H1 (cell line): ENCODE measurements at places on chromosomes 6 and 20. TPM values are rescaled to one million over a fixed set of nuclear protein-coding genes. Genes with fewer than 3 reads are reported as not detected.

UNC5CL gene
- 1.7 and 2.3 TPM in 2 replicates for polyA plus RNA-seq

GNAS-AS1 gene
- 4.7 and 5.4 TPM in 2 replicates for polyA plus RNA-seq

SOBP gene
- 0.45 and 0.55 TPM in 2 replicates for polyA plus RNA-seq

CLVS2 gene
- 0.20 and 0.30 TPM in 2 replicates for polyA plus RNA-seq

PCMT1 gene
- 76.2 and 84.3 TPM in 2 replicates for polyA plus RNA-seq

SLC2A10 gene
- 9.0 and 11.9 TPM in 2 replicates for polyA plus RNA-seq

HLA-DRA gene
- polyA plus RNA-seq: 4.2 and 6.2 TPM in 2 replicates
